ENCODE measurements at places on chromosomes 5 and 9. TPM values are rescaled to one million over a fixed set of nuclear protein-coding genes. Genes with fewer than 3 reads are reported as not detected.

DNA sequence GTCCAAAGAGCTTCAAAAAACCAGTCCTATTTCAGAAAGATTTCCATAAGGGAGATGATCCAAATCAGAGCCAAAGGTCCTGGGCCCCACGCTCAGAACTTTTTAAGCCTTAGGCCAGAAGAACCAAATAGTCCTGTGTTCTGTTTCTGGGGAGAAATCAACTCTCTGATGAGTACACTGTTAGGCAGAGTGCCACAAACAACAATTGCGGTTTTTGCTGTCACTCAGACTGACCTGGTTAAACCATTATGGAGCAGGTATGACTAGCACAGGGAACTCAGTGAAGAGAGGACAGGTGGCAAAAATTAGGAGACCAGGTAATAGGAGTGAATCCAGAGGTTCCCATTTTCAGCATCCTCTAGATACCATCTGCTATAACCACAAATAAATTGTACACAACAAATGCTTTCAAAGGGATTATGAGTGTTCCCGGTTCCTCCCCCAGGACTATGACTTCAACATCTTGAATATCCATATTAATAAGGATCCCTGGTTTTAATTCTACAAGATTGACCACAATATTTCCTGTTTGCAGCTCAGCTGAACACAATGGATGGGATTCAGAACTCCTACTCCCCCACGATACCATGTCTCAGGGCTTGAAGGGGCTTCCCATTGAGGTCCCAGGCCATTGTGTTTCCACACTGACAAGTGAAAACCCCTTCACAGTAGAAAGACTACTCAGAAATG, 52.1 kb upstream of the FREM1 start:
- no peaks in the 10 kb centered on the region for H3K36me3 ChIP-seq
- peaks cover 21% of the 10 kb centered on the region for H3K4me1 ChIP-seq
- H3K27me3 ChIP-seq, result no peaks in the 10 kb centered on the region
- no peak for DNase-seq

- H3K36me3 ChIP-seq, result peaks cover 6% of the 10 kb centered on the region
- H3K4me3 ChIP-seq, result no peak overlapping the region
- no peak for DNase-seq
- H3K27ac ChIP-seq, result peak overlapping the region; percentile 67
Measured at GRCh38 chr5:134902071-134902801, 2.7 kb upstream of the PCBD2 start.

DNA sequence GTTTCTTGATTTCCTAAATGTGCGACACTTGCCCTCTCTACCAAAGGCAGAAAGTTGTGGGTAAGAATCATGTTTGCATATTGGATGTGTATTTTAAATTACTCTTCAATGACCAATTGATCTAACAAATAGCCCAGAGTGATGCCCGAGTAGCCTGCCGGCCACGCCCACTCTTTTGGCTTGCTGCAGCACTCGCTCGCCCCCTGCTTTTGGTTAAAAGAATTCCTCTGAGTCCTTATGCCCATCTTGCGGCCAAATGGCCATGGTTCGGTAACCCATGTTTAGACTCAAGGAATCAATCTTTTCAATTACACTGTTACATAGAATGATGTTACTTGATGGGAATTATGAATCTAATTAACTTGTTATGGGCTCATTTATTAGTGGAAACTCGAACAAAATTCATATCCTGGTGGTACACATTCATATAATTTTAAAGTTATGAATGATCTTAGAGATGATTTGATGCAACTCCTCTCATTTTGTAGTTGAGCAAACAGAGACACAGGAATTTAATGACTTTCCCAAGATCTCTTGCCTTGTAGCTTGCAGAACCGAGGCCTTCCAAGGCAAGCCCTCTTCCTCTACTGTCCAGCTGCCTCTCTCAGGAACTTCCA, 36.5 kb downstream of the PPIC start:
- peak; percentile 29 for DNase-seq
- H3K4me1 ChIP-seq, result no peaks in the 10 kb centered on the region
- no peak overlapping the region for H3K4me3 ChIP-seq
- no peak overlapping the region for H3K27ac ChIP-seq
- H3K27me3 ChIP-seq, result peaks cover 4% of the 10 kb centered on the region
- H3K36me3 ChIP-seq, result no peaks in the 10 kb centered on the region

- no peak overlapping the region for H3K27ac ChIP-seq
- DNase-seq, result peak; percentile 87
- peaks cover 4% of the 10 kb centered on the region for H3K36me3 ChIP-seq
- H3K27me3 ChIP-seq, result peaks cover 28% of the 10 kb centered on the region
Measured at GRCh38 chr5:5494489-5495402, 72.3 kb downstream of the ICE1 start.

DNA sequence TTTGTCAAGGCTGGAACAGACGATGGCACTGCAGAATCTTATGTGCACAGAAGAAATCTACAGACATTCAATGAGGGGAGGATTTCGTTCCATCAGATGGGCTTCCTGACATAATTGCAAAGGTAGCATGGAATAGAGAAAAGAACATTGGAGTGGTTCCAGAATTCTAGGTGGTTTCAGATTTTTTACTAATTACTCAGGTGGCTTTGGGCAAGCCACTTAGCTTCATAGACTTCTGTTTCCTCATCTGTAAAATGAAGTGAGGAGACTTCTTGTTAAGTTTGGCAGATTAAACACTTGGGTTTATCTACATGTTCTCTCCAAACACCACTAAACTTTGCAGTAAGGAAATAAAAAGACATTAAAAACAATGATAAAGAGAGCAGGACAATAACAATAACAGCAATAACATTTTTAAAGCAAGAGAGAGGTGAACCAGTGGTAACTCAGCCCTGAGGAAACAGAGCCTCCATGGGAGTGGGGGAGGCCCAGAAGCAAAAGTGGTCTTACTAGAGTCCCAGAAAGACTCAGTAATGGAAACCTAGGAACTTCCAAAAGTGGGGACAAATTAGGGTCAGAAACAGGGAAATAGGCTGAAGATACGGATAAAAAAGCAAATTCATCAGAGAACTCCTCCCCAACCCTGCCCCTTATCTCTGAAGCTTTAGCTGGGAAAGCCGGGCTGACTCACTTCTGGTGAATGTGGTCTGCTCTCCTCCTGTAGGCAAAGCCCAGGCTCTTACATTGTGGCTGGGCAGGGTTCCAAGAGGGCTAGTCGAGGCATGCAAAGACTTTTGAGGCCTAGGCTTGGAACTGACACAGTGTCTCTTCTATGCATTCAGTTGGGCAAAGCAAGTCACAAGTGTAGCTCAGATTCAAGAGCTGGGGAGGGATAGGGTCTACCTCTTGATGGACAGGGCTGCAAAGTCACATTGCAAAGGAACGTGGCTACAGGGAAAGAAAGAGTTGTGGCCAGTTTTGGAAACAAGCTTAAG, 11.8 kb upstream of the ACTBL2 start:
- peak overlapping the region; percentile 39 for H3K27ac ChIP-seq
- H3K27me3 ChIP-seq, result peaks cover 8% of the 10 kb centered on the region
- H3K4me1 ChIP-seq, result peaks cover 29% of the 10 kb centered on the region

- no peaks in the 10 kb centered on the region for H3K36me3 ChIP-seq
- H3K27me3 ChIP-seq, result peaks cover 11% of the 10 kb centered on the region
- H3K27ac ChIP-seq, result no peak overlapping the region
- no peak for DNase-seq
- H3K4me1 ChIP-seq, result peaks cover 4% of the 10 kb centered on the region
Measured at GRCh38 chr5:155943516-155944407, 383.2 kb upstream of the SGCD start.

- H3K27me3 ChIP-seq, result peaks cover 2% of the 10 kb centered on the region
- H3K4me1 ChIP-seq, result no peaks in the 10 kb centered on the region
- H3K36me3 ChIP-seq, result no peaks in the 10 kb centered on the region
- no peak overlapping the region for H3K4me3 ChIP-seq
- H3K27ac ChIP-seq, result no peak overlapping the region
- DNase-seq, result no peak
Measured at GRCh38 chr5:88116396-88116795, 152.2 kb downstream of the TMEM161B start.

GRCh38 chr5:157900644-157901043, 41.7 kb upstream of the CLINT1 start:
- H3K4me3 ChIP-seq, result no peak overlapping the region
- H3K27ac ChIP-seq, result no peak overlapping the region
- no peak for DNase-seq
- H3K4me1 ChIP-seq, result no peaks in the 10 kb centered on the region

DNA sequence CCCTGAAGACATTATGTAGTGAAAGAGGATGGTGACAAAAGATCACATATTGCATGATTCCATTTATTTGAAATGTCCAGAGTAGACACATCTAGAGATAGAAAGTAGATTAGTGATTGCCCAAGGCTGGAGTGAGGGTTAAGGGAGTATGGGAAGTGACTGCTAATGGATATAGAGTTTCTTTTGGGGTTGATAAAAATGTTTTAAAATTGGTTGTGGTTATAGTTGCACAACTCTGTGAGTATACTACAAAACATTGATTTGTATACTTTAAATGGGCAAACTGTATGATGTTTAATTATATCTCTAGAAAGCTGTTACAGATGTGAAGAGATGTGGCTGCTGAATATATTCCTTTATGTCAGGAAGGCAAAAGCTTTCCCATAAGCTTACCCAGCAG, 202.8 kb downstream of the CCDC171 start:
- no peaks in the 10 kb centered on the region for H3K27me3 ChIP-seq
- no peak for DNase-seq
- H3K4me1 ChIP-seq, result no peaks in the 10 kb centered on the region
- H3K27ac ChIP-seq, result no peak overlapping the region
- no peak overlapping the region for H3K4me3 ChIP-seq
- no peaks in the 10 kb centered on the region for H3K36me3 ChIP-seq

FBXO4 gene
- 13.0 TPM for total RNA-seq

NTNG2 gene
- 10.9 TPM for total RNA-seq

SHROOM1 gene
- 6.3 TPM for total RNA-seq

SPATA31E1 gene
- not detected for total RNA-seq

Measured in activated naive CD8-positive, alpha-beta T cell treated with anti-CD3 and anti-CD28 coated beads, Interleukin-2, amount 10 ng/mL, durations not matched to agents 7 days and 5 days (primary cell).